ENCODE measurements at places on chromosomes 1 and 21. TPM values are rescaled to one million over a fixed set of nuclear protein-coding genes. Genes with fewer than 3 reads are reported as not detected.

DNA sequence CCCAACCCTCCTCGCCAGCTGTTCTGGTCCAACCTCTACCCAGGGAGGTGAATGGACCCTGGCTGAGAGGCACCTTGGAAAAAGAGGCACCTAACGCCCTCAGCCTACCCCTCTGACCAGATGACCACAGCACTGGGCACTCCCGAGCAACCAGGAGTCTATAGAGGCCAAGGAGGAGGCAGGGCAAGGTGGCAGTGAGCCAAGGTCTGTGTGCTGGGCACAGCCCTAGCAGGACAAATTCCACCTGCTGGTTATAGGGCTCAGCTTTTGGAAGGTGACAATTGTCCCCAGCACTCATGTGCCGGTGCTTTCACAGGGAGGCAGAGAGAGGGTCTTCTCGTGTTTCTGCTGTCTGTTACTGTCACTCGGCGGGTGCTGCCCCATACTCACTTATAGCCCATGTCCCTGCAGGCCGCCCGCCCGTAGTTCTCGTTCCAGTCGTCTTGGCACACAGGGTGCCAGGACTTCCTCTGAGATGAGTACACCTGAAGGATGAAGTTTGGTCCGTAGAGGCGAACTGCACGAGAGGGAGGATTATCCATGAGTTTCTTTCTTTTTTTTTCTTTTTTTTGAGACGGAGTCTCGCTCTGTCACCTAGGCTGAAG, 27.8 kb downstream of the TMPRSS2 start:
- no peaks in the 10 kb centered on the region for H3K27me3 ChIP-seq
- no peaks in the 10 kb centered on the region for H3K36me3 ChIP-seq
- no peak overlapping the region for H3K4me3 ChIP-seq
- H3K4me1 ChIP-seq, result no peaks in the 10 kb centered on the region
- DNase-seq, result no peak

- H3K27me3 ChIP-seq, result no peaks in the 10 kb centered on the region
- no peak overlapping the region for H3K4me3 ChIP-seq
- H3K27ac ChIP-seq, result no peak overlapping the region
- no peaks in the 10 kb centered on the region for H3K4me1 ChIP-seq
Observed at GRCh38 chr21:31387560-31388186, 43.6 kb upstream of the TIAM1 start.

FCER1G gene
- 35.7 TPM for polyA plus RNA-seq

NHLH1 gene
- not detected for polyA plus RNA-seq

REN gene
- not detected for polyA plus RNA-seq

GRCh38 chr1:92365378-92366039, 66.7 kb downstream of the RPAP2 start:
- H3K4me3 ChIP-seq, result no peak overlapping the region
- no peaks in the 10 kb centered on the region for H3K36me3 ChIP-seq
- DNase-seq, result no peak
- no peaks in the 10 kb centered on the region for H3K27me3 ChIP-seq
- no peak overlapping the region for H3K27ac ChIP-seq

- H3K36me3 ChIP-seq, result no peaks in the 10 kb centered on the region
- no peak overlapping the region for H3K4me3 ChIP-seq
- DNase-seq, result no peak
- H3K27me3 ChIP-seq, result no peaks in the 10 kb centered on the region
- no peaks in the 10 kb centered on the region for H3K4me1 ChIP-seq
Observed at GRCh38 chr1:116139592-116140134, 28.5 kb downstream of the MAB21L3 start.

GRCh38 chr1:27408151-27408550, 15.7 kb downstream of the GPR3 start:
- no peaks in the 10 kb centered on the region for H3K4me1 ChIP-seq
- DNase-seq, result no peak
- peaks cover 8% of the 10 kb centered on the region for H3K36me3 ChIP-seq
- no peaks in the 10 kb centered on the region for H3K27me3 ChIP-seq

LORICRIN gene
- polyA plus RNA-seq, result not detected

MX2 gene
- polyA plus RNA-seq, result 3.5 TPM

GRCh38 chr1:245334827-245335490, 180.2 kb downstream of the KIF26B start:
- DNase-seq, result no peak
- H3K4me1 ChIP-seq, result no peaks in the 10 kb centered on the region
- H3K27ac ChIP-seq, result no peak overlapping the region
- H3K36me3 ChIP-seq, result no peaks in the 10 kb centered on the region
- no peaks in the 10 kb centered on the region for H3K27me3 ChIP-seq

All from aorta (tissue), 5 donors.